ENCODE measurements at places on chromosomes 12 and 14. TPM values are rescaled to one million over a fixed set of nuclear protein-coding genes. Genes with fewer than 3 reads are reported as not detected.

DNA sequence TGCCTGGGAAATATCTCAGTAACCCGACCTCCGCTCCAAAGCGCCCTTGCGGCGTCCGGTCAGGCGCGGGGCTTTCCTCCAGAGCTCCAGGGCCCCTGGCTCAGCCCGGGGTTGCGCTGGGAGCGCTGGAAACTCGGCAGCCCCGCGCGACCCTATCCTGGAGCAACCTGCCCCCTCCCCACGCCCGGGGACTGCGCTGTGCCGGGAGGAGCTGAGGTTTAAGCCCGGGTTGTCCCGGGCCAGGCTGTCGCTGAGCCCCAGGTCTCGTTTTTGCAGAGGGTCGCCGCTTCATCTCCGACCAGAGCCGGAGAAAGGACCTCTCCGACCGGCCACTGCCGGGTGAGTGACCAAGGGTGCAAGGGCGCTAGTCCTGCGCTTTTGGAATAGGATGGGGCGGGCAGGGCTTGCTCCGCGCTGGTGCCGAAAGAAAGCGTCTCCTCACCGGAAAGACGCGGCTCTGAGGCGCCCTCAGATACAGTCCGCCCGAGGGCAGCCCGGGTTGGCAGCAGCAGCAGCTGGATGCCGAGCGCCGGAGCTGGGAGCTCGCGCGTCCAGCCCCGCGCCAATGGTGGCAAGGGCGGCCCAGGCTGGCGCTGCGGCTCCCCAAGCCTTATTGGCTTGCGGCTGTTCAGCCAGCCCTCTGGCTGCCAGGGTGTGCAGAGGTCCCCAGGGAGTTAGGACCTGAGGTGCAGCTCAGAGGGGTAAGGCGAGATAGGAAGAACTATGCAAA lies 1.5 kb downstream of the SPX start:
- DNase-seq = no peak
- no peak overlapping the region for H3K27ac ChIP-seq
- peak overlapping the region; percentile 22 for H3K4me3 ChIP-seq
- H3K36me3 ChIP-seq = no peaks in the 10 kb centered on the region
- H3K27me3 ChIP-seq = no peaks in the 10 kb centered on the region

The ZC2HC1C gene
- total RNA-seq = 1.3 TPM

DNA sequence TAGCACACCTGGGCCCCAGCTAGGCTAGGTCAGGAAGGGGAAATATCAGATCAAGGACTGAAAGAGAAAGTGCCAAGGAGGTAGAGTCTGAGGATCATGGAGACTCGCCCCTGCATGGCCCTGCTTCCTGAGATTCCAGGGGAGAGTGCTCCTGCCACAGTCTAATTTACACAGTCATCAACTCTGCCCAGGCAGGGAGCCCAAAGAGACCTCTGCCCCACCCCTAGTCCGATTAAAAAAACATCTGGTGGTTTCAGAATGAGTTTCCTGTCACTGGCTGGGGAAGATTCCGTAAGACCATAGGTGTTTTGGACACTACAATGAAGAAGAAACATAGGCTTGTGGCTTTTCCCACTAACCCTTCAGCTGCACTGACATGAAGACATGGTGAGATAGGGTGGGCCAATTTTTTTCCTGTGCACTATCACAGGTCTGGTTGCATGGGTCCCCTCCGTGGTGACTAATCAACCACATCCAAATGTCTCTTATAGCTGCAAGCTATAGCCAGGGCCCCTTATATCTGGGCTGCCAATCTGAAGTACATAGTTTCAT lies 31.5 kb upstream of the GZMB start:
- H3K27ac ChIP-seq = no peak overlapping the region
- H3K27me3 ChIP-seq = no peaks in the 10 kb centered on the region
- H3K4me3 ChIP-seq = no peak overlapping the region

DNA sequence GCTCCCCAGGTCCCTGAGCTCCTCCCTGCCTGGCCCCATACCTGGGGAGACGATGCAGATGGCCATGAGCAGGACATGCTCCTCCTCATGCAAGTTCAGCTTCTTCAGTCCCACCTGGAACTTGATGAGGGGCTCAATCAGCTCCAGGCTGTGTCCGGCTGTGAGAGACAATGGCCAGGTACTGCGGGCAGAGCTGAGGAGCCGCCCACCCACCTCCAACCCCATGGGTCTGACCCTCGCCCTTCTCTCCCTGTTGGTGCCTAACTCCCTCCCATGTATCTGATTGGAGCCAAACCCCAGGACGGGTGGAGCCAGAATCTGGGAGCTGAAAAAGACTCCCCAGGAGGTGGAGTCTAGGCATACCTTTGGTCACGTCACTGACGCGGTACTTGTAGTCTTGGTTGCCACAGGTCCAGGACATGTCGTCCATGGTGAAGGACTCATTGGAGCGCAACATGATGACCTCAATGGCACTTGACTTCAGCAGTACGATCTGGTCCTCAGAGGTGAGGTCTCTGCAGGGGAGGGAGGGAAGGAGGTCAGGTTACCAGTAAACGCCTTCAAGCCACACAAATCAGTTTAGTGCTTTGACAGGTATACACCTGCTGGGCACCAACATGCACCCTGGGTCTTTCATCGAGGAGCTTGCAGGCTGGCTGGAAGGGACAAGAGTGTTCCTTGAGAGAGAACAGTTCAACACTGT lies 26.7 kb upstream of the HDAC7 start:
- no peak overlapping the region for H3K4me3 ChIP-seq
- H3K27ac ChIP-seq = no peak overlapping the region
- H3K36me3 ChIP-seq = no peaks in the 10 kb centered on the region

- no peak overlapping the region for H3K27ac ChIP-seq
- H3K4me1 ChIP-seq = peaks cover 22% of the 10 kb centered on the region
These were observed 1.6 kb upstream of the FMNL3 start for GRCh38 chr12:49708851-49709250.
